ENCODE measurements at places on chromosomes 4 and X.

GRCh38 chrX:124300405-124300804 is 32.1 kb upstream of the TEX13D start:
- no peak for DNase-seq

GRCh38 chrX:133646719-133647116 is 231.4 kb upstream of the GPC4 start:
- DNase-seq, result no peak

GRCh38 chr4:139738846-139739613 is 73.4 kb downstream of the MGST2 start:
- DNase-seq, result no peak

GRCh38 chr4:18404642-18405041 is 383.1 kb upstream of the LCORL start:
- DNase-seq, result no peak

DNA sequence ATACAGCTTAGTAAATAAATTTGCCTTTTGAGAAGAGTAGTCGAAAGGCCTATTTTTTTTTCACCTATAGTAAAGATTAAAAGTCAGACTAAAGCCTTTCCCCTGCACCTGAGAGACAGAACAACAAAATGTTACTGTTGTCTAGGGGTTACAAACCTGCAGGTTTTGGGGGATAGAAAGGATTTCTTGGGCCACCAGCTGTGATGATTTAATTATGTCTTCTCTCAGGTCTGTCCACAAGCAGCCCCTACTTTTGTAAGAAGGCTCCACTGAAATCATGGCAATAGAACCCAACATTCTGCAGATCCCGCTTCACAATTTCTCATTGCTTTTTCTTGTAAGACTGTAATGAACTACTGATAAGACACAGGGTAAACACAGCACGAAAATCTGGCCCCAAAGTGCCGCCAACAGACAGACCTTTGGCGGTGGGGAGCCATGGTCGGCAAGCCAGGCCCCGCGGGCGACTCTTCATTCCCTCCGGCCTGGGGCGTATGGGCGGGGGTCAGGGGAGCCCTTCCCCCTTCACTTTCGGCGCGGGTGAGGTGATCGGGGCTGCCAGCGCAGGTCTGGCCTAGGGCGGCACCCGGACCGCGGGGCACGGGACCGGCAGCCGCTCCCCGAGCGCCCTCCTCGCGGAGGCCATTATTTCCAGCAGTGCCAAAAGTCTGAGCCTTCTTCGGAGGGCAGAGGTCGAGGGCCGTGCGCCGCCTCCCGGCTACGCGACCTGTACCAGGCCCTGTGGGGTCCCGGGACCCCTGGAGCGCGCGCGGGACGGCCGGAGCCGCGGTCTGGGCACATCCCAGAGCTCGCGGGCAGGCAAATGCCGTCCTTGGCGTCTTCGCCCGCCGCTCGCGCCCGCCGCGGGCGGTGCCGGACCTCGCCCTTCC is 812 bp upstream of the KDM6A start:
- peak; percentile 40 for DNase-seq

DNA sequence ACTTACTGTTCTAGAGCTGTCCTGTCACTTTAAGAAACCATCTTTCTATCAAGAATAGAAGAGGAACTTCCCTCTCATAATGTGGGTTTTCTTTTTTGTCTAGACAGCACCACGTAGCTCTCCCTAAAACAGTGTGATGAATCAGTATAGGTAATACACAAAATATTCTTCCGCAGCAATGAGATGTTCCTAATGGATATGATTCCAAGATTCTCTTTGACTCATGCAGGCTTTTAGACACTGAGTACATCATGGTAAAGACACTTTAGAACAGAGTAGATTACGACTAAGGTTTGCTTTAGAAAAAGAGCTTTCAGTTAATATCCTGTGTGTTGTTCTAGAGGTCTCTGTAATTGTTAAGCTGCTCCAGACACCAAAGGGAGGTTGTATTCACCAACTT is 69.8 kb downstream of the PTTG2 start:
- no peak for DNase-seq

DNA sequence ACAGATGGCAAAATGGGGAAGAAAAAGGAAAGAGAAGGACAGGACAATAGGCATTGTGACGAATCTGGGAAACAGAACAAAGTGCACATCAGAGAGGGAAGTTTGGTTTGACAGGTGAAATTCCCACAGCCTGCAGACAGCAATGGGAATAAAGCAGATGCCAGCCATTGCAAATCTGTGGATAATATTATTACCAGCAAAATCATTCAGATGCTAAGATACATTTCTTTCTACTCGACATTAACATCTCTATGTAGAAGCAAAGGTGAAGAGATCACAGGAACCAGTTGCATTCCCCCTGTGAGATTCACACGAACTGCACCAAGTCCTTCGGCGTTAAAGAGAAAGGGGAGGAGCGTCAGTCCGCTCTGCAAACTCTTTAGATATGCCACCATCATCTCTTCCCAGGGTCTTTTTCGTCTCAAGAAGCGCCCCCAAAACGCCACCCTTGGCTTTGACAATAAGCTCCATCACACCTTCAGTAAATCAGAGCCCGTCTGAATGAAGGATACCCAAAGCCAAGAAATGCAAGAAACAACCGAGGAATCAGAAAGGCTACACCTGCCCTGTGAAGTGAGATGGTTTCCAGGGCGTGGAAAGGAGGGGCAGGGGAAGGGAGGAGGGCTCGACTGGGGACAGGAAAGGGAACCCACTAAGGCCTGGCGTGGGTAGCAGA is 1.9 kb downstream of the NEUROG2 start:
- no peak for DNase-seq

GRCh38 chrX:31663172-31663571 is 591.3 kb upstream of the FTHL17 start:
- DNase-seq, result no peak

- DNase-seq, result no peak
These were observed 12.5 kb downstream of the LDOC1 start for GRCh38 chrX:141164406-141164805.

GRCh38 chr4:98653890-98654867 is 4.2 kb downstream of the TSPAN5 start:
- no peak for DNase-seq

GRCh38 chr4:134518574-134519217 is 317.1 kb upstream of the PABPC4L start:
- no peak for DNase-seq

DNA sequence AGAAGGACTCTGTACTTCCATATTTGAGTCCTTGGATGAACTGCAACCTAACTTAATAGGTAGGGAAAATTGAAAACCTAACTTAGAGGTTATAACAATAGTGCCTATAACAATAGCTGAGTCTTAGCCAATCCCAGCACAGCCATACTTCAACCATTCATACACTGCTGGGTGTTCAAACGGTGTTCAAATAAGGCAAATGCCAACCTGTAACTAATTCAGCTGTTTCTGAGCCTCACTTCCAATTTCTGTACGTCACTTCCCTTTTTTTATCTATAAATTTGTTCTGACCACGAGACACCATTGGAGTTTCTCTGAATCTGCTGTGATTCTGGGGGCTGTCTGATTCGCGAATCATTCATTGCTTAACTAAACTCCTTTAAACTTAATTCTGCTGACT is 9.6 kb upstream of the GRSF1 start:
- no peak for DNase-seq

DNA sequence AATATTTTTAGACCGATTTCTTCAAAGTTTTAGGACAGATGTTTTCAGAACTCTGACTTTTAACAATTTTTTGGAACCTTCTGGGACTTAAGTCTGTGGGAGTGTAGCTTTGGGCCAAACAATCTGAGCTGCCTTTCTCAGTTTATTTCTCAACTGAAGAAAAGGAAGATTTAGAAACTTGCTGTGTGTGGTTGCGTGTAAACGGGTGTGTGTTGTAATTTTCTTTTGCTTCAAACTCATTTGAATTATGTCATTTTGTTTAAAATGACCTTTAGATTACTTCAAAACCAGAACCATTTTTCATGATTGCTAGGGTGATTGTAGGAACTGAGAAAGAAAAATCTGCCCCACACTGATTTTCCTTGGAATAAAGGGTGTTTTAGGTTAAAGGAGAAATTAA is 577.7 kb upstream of the GALNTL6 start:
- no peak for DNase-seq

DNA sequence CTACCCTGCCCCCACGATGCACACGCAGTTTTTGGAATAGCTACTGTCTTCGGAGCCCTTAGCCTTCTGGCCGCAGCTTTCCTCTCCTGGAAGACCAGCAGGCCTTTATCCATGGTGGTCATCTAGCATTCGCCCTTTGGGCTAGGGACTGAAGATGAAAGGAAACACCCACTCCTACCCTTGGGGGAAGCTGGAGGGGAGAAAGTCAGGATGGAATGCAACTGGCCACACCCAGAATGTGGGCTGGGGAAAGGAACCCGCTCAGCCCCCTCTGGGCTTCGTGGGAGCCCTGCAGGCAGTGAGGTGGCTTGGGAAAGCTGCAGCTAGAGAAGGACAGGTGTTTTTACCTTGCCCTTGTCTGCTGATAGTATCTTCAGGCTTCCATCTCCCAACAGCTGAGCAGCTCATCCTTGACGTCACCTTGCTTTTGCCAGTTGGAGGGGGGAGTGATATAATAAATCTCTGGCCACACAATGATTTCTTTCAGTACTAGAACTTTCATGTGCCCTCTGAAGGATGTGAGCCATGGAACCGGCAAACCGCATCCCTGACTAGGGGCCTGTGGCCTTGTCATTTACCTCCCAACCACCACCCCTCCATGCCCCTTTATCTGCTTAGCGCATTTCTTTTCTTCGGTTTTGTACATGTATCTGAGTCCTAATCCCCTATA is 59.0 kb downstream of the ELF4 start:
- DNase-seq, result no peak

DNA sequence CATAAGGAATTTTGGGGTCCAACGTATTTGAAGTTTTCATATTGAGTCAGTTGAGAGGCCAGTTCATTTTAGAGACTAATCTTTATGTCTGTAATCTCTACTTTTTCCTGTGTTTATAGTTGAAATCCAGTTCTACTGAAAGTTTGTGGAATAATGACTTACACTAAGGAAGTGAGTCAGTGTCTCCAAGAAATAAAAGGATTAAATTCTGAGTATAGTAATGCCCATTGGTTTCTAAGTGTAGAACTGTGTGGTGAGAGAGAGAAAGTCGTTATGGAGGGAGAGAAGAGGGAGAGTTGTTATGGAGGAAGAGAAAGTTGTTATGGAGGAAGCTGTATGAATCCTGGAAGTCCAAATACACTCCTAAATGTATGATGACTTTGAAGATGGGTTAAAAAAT is 264.6 kb upstream of the HAND2 start:
- no peak for DNase-seq

DNA sequence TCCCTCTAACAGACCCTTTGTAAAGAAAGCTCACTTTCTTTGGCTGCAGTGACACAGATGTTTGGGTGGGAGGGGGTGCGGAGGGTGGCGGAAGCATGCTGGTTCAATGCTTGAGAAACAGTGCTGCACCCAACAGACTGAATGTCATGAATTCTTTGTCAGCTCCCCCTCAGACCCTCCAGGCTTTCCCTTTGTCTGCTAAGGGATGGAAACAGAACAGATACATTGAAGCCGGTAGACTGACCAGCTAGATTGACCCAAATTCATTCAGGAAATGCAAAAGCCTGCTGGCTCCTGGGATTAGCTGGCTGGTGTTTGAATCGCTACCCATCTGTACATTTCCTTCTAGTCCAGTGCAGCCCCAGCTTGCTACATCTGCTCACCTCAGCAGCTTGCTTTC is 90.8 kb upstream of the PAK3 start:
- DNase-seq, result no peak

GRCh38 chrX:41245641-41246040 is 88.3 kb upstream of the DDX3X start:
- DNase-seq, result no peak

GRCh38 chrX:53125506-53125905 is 31.6 kb downstream of the KANTR start:
- no peak for DNase-seq

DNA sequence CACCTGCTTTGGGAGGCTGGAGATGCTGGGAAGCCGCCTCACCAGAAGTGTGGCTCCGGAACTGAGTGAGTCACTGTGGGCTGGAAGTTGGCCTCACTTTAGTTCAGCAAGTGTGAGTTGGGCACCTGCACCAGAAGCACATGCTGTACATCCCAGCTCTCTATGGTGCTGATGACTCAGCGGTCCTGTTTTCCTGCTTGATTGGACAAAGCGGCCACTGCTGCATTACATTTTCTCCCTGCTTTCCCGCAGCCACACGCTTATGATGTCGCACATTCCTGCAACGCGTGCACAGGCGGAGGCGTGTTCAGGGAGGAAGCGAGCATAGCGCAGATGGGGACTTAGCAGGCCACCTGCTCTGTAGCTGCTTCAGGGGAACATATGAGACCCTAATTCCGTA is 26.7 kb upstream of the CLDN34 start:
- DNase-seq, result no peak

DNA sequence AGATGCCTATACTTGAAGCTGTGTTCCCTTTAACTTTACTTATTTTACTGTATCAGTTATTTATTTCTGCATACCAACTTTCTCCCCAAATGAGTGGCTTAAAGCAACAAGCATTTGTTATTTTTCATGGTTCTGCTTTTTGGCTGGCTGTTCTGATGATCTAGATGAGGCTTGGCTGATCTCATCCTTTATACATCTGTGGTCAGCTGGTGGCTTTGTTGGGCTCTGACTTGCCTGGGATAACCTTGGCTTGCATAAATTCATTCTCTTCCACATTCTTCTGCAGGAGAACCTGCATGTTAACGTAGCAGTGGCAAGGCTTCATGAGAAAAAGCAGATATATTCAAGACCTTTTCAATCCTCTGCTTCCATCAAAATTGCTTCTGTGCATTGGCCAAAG is 1317.6 kb downstream of the ADGRL3 start:
- no peak for DNase-seq

DNA sequence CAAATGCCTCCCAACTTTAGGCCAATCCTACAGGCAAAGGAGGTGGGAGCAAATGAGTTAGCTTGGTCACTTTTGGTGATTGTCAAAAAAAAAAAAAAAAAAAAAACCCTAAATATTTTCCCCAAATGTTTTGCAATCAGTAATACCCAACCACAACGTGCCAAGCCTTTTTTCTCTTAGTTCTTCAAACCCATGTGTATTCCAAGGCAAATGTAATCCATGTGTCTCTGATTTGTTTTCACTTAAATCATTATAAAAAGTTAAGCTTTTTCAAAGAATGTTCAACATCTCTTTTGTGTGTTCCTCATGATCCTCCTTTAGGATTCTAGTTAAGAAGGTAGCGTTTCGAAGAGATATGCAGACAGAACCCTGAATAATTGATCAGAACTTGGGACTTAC is 328.4 kb downstream of the PAPSS1 start:
- DNase-seq, result no peak

GRCh38 chr4:1715002-1715758 is 3.1 kb upstream of the SLBP start:
- no peak for DNase-seq

DNA sequence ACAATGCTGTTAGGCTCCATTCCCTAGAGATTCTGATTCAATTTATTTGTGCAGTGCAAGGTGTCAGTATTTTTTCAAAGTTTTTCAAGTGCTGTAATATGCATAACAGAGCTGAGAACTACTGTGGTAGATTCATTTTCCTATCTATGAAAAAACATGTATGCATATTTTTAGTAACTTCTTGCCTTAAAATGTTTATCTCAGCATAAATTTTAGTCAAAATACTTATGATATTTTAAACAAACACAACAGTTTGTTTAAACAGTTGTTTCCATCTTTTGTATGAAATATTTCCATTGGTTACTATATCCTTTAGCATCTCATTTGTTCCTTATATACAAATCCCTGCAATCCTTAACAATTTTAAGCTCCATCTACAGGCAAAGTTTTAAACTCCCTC is 624.8 kb upstream of the ADGRL3 start:
- DNase-seq, result no peak

GRCh38 chr4:80179637-80180161 is 17.6 kb upstream of the PRDM8 start:
- no peak for DNase-seq

- no peak for DNase-seq
These were observed 23.0 kb upstream of the CPLX1 start for GRCh38 chr4:848803-849477.

- peak; percentile 60 for DNase-seq
These were observed at the start of gene FAM120C for GRCh38 chrX:54182864-54183613. Gene FAM120C, minus strand, starts transcription at chrX:54183254. Its CDS starts 56 bp downstream, at chrX:54183198.
